Fibroblast of skin of right quadriceps (primary cell): ENCODE measurements at places on chromosomes 3 and 15.
A peak's percentile ranks its signal among the peaks of the same experiment; 100 is the strongest.

- DNase-seq, result no peak
Observed at GRCh38 chr3:99637016-99637367, 1.4 kb upstream of the COL8A1 start.

DNA sequence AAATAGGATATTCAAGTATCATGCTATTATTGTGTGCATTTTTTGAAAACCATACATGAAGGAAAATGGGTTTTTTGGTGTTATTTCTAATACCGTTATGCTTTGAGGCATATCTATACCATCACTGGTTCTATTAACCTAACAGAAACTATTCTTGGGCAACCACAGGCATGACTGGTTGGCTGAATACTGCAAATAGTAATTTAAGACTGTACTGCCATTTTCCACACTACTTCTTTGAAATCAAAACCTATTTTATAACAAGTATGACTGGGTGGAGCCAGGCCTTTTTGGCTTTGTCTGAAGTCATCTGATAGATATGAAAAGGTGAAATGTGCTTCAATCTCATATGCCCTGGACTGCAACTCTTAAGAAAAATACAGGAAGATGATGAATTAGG lies 115.1 kb downstream of the ULK4 start:
- no peak for DNase-seq

- no peak for DNase-seq
Observed at GRCh38 chr3:119657887-119658702, 2.3 kb downstream of the POPDC2 start.

DNA sequence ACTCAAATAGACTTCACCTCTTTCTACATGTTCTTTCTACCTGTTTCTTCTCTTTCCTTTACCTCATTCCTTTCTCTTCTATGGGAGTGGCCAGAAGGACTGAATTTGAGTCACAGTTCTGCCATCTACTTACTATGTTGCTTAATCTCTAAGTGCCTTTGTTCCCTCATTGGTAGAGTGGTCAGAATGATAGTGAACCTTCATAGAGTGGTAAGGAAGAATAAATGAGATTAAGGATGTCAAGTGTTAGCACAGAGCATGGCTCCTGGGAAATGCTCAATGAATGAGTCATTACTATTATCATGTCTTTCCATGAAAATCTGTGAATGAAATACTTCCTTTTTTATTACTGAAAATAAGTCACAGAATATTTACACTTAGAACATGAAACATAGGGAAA lies 17.5 kb downstream of the TMEM207 start:
- DNase-seq, result peak; percentile 34

- DNase-seq, result no peak
Observed at GRCh38 chr3:40961104-40961857, 238.0 kb upstream of the CTNNB1 start.

DNA sequence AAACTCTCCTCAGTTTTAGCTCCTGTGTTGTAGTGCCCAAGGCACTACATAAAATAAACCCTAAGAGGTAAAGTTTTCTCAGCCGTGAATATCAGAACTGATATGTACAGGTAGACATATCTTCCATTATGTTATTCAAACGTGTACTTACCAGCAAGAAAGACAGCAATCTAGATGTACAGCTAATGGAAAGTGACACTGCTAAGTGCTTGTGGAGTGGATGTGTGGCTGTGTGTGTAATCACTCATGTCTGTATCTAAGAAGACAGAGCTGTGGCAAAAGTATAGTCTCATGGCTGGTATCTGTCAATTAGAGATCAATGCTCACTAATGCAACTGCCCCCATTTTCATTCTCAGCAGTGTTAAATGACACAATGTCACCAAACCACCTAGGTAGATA lies 101.3 kb downstream of the FMN1 start:
- no peak for DNase-seq

GRCh38 chr3:192307631-192308030 lies 419.7 kb downstream of the FGF12 start:
- DNase-seq, result no peak

DNA sequence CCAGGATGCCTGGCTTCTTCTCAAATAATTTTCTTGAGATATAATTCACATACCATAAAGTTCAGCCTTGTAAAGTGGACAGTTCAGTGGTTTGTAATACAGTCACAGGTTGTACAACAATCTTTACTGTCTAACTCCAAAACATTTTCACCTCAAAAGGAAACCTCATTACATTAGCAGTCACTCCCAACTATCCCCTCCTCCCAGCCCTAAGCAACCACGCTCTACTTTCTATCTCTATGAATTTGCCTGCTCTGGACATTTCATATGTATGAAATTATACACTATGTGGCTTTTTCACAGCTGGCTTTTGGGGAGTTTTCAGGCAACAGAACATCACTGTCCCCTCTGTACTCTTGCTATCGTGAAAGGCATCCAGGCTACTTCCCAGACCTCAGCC lies 17.5 kb downstream of the TGM5 start:
- DNase-seq, result peak; percentile 7

DNA sequence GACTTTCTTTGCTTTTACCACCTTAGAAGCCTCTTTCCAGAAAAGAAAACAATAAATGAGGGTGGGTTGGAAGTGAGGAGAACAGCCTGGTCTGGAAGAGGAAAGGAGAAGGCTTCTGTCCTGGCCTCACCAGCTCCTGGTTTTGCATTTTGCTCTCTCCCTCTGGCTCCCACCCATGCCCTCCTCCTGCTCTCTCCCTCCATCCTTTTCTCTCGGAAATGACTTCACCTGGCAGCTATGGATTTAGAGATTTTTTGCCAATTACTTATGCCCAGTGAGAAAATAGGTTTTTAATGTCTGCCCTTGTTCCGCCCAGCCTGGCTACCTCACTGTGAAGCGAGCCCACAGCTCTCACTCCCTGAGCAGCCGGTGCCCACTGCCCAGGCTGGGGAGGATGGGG lies 77.9 kb upstream of the NTRK3 start:
- DNase-seq, result peak; percentile 81

DNA sequence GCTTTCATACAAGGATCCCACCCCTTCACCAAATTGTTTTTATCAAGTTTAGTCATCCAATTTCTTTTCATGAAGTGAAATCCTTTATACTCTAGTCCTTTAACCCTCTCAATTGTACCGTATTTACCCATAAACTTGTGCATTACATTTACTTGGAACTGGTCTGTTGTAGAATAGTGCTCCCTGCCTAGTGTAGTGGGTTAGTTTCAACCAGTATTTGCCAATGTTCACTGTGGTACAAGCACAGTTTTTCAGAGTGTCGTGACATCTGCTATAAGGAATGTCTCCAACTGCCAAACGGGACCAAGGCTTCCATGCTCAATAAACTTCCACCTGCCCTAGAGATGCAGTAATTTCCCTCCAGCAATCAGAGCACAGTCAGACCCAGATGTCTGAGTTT lies 211.9 kb downstream of the KCNAB1 start:
- no peak for DNase-seq

DNA sequence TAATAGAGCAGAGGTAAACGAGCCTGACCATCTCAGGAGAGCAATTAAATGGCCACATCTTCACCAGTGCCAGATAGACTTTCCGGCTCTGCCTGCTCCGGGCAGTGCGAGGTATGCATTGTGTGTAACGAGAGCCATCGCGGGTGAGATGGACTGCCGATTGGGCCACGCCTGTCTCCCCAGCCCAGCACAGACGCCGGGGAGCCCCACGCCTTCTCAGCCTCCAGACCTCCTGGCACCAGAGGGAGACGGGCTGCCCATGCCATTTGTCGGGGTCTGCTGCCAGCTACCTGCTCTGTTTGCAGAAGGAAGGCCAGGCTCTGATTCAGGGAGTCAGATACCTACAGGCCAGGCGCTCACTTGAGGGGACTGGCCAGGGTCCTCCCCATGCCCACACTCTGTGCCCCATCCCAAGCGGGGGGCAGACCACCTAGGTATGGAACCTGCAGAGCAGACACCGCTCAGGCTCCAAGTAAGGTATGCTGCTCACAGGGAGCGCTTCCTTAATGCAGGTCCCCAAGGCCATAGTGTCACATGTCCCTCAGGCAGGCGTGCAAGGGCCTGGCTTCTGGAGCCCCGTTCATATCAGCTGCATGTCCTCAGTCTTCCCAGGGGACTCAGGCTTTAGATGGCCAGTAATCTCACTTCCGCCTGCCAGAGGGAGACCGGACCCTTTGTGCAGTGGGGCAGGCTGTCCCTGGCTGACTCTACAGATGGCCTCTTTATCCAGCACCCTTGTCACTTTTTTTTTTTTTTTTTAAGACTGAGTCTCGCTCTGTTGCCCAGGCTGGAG lies 62.2 kb downstream of the DNAJB8 start:
- DNase-seq, result no peak

DNA sequence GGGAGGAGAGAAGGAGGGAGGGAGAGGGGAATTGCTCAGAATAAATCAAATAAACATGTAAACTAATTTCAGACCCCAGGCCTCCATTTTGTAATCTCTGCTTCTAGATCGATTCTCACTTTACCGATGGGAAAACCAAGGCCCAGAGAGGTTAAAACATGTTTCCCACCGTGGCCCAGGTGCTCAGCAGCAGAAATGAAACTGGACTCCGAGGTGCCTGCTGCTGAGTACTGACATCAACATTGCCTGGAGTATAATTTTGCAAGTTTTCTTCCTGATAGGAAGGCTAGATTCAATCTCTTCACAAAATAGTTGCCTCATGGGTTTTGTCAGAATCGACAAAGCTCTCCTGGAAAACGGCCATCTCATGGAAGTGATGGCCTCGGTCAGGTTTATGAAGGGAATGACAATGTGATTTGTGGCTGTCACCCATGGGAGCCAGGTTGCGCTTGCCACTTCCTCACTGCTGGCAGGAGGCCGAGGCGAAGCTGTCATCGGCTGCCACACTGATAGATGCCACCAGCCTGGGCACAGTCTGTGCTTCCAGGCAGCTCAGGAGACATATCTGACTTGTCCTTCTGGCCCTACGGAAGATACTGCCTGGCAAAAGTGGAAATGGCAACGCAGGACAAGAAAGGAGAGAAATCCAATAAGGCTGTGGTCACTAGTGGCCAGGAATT lies 133.1 kb upstream of the LRRN1 start:
- no peak for DNase-seq

GRCh38 chr3:8555725-8556472 lies 54.3 kb downstream of the LMCD1 start:
- peak; percentile 24 for DNase-seq

GRCh38 chr3:134074790-134075567 lies 45.3 kb upstream of the SLCO2A1 start:
- no peak for DNase-seq

- no peak for DNase-seq
Observed at GRCh38 chr3:43176666-43177065, 70.8 kb upstream of the POMGNT2 start.

DNA sequence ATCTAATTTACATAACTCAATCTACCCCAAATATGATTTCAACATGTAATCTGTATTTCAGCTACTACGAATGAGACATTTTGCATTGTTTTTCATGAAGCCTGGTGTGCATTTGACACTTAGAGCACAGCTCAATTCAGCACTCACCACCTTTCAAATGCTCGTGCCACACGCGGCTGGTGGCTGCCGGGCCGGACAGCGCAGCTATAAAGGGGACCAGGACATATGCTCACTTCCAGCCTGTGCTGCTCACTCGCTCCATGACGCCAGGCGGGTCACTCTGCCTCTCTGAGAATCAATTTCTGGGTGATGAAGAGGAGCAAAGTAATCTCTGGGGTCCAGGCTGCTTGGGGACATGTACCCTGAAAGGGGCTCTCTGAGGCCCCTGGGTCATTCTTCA lies 93.1 kb downstream of the WNT7A start:
- no peak for DNase-seq

- DNase-seq, result no peak
Observed at GRCh38 chr3:25692341-25692740, 27.6 kb upstream of the TOP2B start.

DNA sequence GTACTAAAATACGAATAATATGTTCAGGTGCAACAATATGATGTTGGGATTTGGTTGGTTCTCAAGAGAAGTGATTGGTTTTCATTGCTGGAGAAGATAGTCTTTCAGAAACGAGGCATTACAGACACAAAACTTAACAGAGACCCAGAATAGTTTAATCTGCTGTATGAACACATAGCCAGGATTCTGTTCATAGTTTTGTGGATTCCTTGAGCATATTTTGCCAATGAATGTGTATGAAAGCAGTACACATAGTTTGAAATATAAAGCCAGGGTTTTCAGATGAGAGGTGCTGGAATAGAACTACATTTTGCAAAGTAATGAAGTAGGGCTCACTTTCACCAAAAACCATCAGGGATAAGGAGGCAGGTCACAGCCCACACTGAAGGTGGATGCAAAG lies 5.7 kb upstream of the MCTP2 start:
- DNase-seq, result peak; percentile 76

DNA sequence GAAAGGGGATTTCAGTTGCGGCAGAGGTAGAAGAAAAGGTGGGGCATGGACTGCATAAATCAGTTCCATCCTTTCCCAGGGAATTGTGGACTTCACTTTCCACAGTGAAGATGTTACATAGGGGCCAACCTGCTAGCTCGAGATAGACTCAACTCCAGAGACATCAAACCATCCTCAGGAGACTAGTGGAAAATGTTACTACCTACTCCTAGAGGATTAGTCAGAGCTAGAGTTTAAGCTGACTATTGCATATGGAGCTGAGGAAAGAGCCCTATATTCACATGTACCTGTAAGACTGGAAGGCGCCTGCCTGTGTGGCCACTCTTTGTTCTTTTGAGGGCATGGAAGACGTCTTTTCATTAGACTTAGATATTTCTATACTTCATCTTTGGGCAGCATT lies 69.2 kb downstream of the KLHL25 start:
- DNase-seq, result no peak

DNA sequence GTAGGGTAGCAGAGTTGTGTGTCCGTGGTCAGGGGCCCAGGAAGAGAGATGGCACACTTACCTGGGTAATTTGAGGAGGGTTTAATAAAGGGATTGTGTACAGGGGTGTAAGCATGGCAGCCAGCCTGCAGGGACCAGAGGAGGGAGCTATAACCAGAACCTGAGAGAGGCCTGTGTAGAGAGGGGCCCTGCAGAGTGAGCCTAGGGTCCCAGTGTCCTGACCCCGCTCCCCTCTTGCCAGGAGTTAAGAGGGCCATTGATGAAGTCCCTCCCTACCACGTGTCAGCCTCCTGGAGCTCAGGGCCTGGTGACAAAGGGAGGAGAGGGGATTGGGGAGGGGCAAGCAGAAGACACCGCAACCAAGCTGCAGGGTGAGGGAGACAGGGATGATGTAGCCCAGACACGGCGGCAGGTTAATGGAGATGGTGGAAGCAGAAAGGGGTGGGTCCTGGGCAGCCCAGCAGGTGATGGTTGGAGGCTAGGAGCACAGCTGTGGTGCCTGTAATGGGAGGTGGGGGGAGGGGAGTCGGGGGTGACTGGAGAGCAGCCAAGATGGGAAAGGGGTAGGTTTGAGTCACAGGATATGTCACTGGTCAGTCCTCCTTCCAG lies 165.4 kb upstream of the TOPAZ1 start:
- no peak for DNase-seq
